Smooth muscle cell of bladder (primary cell): ENCODE measurements at places on chromosomes 12 and 14. TPM values are rescaled to one million over a fixed set of nuclear protein-coding genes. Genes with fewer than 3 reads are reported as not detected.

Gene GNS
- total RNA-seq = 149 and 179 TPM in 2 replicates

Gene DIABLO
- 64.4 and 71.5 TPM in 2 replicates for total RNA-seq

Gene SLC4A8
- total RNA-seq = 0.18 and 0.28 TPM in 2 replicates

Gene NEUROD4
- total RNA-seq = not detected in 2 replicates

Gene ACRBP
- total RNA-seq = 0.28 and 0.37 TPM in 2 replicates

Gene MYO1H
- 0.14 TPM in 1 of 2 replicates, not detected in the other for total RNA-seq

Gene DTD2
- 40.2 and 53.6 TPM in 2 replicates for total RNA-seq

Gene FAM90A1
- total RNA-seq = under 0.01 and 0.09 TPM in 2 replicates

Gene TMEM132C
- total RNA-seq = not detected in 2 replicates

Gene SMCO3
- total RNA-seq = 0.71 and 0.92 TPM in 2 replicates

Gene KRT2
- total RNA-seq = not detected in 2 replicates

Gene SSPN
- 9.4 and 24.6 TPM in 2 replicates for total RNA-seq

Gene LETMD1
- total RNA-seq = 53.6 and 58.4 TPM in 2 replicates

Gene NYNRIN
- 6.4 and 10.2 TPM in 2 replicates for total RNA-seq

Gene HSPB8
- total RNA-seq = 9.8 and 18.1 TPM in 2 replicates

Gene CLEC2A
- total RNA-seq = not detected in 2 replicates

Gene FOXG1
- under 0.01 TPM in 2 replicates for total RNA-seq

Gene MEG3
- 145 and 252 TPM in 2 replicates for total RNA-seq

Gene STAC3
- total RNA-seq = 0.14 and 0.37 TPM in 2 replicates

Gene GPR84
- 0.09 TPM in 1 of 2 replicates, not detected in the other for total RNA-seq

Gene TAS2R13
- 0.65 and 0.85 TPM in 2 replicates for total RNA-seq

Gene NOC4L
- 6.0 and 8.3 TPM in 2 replicates for total RNA-seq
